Activated effector memory CD4-positive, alpha-beta T cell treated with anti-CD3 and anti-CD28 coated beads, Interleukin-2, amount 50 U/mL, for 16 hours (primary cell): ENCODE measurements at places on chromosomes 13 and 19.

GRCh38 chr19:2309734-2310362 is 1.9 kb upstream of the LINGO3 start:
- no peak for DNase-seq

- no peak for DNase-seq
Observed at GRCh38 chr19:9875031-9875627, 40.0 kb downstream of the PIN1 start.

DNA sequence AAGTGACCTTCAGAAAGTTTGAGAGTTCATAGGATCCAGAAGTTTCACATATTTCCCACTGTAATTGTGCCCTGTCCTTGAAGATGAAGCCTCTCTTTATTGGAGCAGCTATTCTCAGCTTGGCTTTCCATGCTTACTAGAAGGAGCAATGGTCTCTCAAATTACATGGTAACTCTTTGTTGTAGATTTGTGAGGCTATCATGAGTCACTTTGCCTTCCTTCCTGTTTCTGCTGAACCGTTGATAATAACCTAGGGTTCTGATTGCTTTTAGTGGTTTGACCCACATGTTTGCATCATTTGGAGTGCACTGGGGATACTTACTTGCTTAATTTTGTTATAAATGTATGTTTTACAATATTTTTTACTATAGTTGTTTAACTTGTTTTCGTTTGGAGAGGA is 772.9 kb upstream of the SLITRK6 start:
- no peak for DNase-seq

GRCh38 chr19:42076380-42076944 is 496 bp downstream of the ZNF574 start:
- peak; percentile 81 for DNase-seq

DNA sequence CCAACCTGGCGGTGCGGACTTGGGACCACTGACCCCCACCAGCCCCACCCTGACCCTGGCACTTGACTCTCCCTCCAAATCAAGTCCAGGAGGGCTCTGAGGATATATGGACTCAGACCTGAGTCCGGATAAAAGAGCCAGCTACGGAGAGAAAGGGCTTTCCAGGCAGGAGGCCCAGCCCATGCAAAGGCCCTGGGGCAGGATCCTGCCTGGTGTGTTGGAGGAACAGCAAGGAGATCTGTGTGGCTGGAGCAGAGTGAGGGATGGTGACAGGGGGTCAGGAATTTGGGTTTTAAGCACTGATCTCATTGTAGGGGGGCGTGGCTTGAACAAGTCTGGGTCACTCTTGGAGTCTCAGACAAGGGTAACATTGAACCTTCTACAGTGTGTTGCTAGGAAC is 474 bp upstream of the ZNRF4 start:
- no peak for DNase-seq

GRCh38 chr19:49073514-49074378 is 1.2 kb upstream of the KCNA7 start:
- no peak for DNase-seq

- DNase-seq: peak; percentile 94
Observed at GRCh38 chr19:41958367-41959055, 610 bp downstream of the RABAC1 start.

GRCh38 chr13:40508767-40509342 is 157.6 kb downstream of the FOXO1 start:
- DNase-seq: no peak

DNA sequence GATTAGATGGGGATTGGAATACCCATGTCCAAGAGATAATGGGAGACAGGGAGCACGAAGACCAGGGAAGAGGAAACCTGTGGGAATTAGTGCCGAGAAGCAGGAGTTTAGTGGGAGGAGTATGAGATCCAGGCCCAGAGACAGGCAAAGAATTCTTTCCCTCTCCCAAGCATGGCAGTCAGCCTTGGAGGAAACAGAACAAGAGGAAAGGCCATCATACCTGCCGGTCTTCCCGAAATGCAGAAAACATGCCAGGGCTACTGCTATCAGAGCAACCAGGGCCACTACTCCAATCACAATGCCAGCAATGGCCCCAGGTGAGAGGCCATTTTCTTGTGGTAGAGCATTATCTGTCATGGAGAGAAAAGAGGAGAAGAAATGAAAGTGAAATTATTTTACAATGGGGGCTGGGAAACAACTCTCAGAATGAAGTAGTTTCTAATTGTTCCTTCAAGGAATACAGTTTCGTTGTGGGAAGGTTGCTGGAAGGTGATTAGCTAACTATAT is 16.1 kb downstream of the CEACAM1 start:
- no peak for DNase-seq

DNA sequence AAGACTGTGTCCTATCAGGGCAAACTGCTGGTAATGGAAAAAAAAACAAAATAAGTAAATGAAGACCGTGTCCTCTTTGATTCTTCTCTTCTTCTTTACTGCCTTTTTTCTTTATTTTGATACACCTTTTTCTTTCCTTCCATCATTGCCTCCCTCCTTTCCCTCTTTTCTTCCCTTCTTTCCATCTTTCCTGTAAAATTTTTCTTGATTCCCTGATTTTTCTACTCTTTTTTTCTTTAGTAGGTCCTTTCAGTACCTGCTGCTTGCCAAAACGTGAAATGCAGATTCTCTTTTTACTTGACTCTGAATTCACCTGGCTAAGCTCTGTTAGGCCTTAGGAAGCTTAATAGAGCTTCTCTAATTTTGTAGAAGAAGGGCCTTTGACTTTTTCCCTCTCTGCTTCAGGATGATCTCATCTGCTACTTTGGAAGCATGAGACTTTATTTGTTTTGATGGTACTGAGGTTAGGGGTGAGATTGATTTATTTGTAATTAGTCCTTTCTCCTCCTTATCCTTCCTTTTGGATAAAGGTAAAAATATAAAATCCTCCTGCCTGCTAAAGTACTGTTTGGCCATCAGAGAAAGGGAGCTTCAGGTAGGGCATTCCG is 19.2 kb downstream of the LSM14A start:
- DNase-seq: no peak

GRCh38 chr13:111371720-111372119 is 51.3 kb downstream of the TEX29 start:
- DNase-seq: no peak

GRCh38 chr19:50266896-50267295 is 62.3 kb downstream of the KCNC3 start:
- peak; percentile 71 for DNase-seq

DNA sequence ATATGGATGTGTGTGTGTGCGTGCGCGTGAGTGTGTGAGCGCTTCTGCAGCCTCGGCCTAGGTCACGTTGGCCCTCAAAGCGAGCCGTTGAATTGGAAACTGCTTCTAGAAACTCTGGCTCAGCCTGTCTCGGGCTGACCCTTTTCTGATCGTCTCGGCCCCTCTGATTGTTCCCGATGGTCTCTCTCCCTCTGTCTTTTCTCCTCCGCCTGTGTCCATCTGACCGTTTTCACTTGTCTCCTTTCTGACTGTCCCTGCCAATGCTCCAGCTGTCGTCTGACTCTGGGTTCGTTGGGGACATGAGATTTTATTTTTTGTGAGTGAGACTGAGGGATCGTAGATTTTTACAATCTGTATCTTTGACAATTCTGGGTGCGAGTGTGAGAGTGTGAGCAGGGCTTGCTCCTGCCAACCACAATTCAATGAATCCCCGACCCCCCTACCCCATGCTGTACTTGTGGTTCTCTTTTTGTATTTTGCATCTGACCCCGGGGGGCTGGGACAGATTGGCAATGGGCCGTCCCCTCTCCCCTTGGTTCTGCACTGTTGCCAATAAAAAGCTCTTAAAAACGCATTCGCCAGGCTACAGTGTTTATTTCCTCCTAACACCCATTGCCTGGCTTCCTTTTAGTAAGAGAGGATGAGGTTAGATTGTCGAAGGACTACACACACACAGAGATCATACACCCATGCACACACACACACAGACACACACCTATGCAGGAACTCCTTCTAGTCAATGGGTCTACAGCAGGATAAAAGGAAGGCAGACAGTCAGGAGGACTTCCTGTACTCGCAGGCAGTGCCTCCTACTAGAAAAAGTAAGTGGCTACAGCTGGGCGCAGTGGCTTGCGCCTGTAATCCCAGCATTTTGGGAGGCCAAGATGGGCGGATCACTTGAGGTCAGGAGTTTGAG is 7.1 kb downstream of the FOSB start:
- peak; percentile 81 for DNase-seq

DNA sequence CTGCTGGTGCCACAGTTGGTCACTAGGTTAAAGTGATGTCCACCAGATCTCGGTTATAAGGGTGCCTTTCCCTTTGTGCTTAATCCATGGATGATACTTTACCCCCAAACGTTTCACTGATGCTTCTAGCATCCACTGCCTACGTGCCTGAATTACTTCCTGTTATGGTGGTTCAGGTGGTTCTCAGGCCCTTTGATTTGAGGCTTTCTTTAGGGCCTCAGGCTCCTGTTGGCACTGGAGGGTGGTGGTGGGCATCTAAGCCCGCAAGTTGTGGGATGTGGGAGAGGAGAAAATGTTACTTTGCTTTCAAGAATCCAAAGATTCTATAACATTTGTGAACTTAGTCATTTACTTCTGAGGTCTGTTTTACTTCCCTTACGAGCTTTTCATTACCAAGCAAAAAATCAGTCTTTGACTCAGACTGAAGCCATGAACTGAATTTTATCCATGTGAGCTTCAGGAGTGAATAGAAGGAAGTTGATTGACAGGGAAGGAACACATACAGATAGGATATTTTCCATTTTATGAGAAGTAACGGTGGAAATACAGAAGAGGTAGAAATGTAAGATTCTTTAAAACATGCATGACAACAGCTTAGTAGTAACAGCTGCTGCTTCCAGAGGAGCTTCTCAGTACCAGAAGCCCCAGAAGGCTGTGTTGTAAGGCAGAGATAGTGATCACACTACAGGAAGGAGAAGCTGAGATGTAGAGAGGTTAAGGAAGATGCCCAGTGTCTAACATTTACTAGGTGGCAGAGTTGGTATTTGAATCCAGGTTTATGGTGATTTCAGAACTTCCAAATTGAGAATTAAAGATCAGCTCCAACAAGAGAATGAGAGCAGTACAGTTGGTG is 65.0 kb downstream of the ARHGEF7 start:
- DNase-seq: no peak

GRCh38 chr19:45771311-45771933 is 2.4 kb upstream of the SIX5 start:
- DNase-seq: no peak

DNA sequence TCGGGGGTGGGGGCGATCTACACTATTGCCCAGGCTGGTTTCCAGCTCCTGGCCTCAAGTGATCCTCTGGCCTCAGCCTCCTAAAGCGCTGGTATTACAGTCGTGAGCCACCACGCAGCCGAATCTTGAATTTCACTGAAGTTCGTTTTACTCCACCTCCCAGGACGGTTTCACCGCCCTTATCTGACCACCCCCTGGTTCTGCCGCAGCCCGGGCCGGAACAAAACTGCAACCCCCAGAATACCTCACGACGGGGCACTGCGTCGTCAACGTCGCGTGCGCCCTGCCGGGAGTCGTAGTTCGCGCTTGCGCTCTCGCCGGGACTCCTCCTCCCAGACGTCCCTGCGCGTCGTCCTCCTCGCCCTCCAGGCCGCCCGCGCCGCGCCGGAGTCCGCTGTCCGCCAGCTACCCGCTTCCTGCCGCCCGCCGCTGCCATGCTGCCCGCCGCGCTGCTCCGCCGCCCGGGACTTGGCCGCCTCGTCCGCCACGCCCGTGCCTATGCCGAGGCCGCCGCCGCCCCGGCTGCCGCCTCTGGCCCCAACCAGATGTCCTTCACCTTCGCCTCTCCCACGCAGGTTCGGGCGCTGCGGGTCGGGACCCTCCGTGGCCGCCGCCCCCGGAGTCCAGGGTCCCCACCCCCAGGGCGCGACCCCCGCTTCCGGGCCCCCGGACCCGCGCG is at the start of gene ATP5F1D:
ATP5F1D (plus strand) TSS at position 335 of the 679 bp plus-strand sequence; CDS start at position 435, 100 bp downstream.
- DNase-seq: peak; percentile 97

- no peak for DNase-seq
Observed at GRCh38 chr13:23436680-23437079, 3.2 kb upstream of the SACS start.

DNA sequence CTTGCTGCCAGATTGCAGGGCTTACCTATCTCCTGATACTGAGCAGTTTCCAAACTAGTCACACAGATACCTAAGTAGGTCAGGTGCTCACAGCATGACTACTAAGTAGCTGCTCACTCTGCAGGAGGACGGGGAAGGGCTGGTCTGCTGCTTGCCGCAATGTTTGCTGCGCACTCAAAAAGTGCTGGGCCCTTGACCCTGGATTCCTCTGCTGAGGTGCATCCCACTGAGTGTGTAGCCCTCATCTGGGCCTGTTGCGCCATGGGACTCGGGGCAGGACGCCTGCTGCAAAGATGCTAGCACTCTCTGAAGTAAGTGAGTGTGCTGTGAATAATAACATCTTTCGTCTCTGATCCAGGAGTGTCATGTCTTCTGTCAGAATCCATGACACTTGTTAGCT is 59.2 kb upstream of the MEDAG start:
- no peak for DNase-seq

GRCh38 chr13:72384879-72385278 is 342.6 kb downstream of the MZT1 start:
- DNase-seq: no peak

DNA sequence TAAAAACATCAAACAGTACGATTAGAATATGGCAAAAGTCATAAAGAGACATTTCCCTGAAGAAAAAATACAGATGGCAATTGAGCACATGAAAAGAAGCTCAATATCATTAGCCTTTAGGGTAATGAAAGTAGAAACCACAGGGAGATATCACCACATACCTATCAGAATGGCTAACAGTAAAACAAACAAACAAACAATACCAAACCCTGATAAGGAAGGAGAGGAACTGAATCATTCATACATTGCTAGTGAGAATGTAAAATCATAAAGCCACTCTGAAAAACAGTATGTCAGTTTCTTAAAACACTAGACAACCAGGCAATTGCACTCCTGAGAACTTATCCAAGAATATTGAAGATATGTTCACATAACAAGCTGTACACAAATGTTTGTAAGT is 1342.5 kb upstream of the SLC10A2 start:
- DNase-seq: no peak

DNA sequence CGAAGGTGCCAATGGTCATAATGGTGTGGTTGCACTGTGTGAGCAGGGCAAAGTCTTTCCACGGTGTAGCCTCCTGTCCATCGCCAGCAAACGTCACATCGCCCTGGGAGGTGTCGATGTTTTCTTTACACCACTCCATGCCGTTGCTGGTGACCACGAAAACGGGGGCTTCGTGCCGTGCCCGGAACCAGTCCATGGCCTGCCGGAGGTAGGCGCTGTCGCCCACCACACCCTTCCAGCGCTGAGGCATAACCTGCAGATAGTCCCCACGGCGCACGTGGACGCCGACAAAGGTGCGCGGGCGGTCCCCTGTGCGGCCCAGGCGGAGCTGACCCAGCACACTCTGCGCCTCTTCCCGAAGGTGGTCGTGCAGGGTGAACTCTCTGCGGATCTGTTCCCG is 2.1 kb downstream of the FUT1 start:
- no peak for DNase-seq

- no peak for DNase-seq
Observed at GRCh38 chr13:30819136-30819888, 84.0 kb downstream of the ALOX5AP start.

DNA sequence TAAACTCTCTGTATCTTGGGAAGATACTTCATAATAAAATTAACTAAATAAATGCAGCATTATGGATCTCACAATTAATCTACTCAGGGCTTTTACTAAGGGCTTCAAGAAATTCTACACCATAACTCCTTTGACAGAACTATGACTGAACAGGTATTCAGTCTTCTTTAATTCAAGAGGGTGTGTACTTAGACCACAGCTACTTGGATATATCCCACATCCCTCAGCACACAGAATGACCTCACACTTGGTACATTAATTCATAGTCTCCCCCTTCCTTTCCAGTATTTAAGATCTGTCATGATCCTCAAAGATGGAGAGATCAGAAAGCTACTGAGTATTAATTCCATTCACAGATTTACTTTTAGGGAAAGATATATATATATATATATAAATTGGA is 11.6 kb downstream of the DIAPH3 start:
- no peak for DNase-seq

- DNase-seq: no peak
Observed at GRCh38 chr13:76993021-76993420, 1.1 kb downstream of the CLN5 start.
